ENCODE measurements at places on chromosomes 12 and 14. TPM values are rescaled to one million over a fixed set of nuclear protein-coding genes. Genes with fewer than 3 reads are reported as not detected.

MYH7 gene
- not detected for total RNA-seq

DNA sequence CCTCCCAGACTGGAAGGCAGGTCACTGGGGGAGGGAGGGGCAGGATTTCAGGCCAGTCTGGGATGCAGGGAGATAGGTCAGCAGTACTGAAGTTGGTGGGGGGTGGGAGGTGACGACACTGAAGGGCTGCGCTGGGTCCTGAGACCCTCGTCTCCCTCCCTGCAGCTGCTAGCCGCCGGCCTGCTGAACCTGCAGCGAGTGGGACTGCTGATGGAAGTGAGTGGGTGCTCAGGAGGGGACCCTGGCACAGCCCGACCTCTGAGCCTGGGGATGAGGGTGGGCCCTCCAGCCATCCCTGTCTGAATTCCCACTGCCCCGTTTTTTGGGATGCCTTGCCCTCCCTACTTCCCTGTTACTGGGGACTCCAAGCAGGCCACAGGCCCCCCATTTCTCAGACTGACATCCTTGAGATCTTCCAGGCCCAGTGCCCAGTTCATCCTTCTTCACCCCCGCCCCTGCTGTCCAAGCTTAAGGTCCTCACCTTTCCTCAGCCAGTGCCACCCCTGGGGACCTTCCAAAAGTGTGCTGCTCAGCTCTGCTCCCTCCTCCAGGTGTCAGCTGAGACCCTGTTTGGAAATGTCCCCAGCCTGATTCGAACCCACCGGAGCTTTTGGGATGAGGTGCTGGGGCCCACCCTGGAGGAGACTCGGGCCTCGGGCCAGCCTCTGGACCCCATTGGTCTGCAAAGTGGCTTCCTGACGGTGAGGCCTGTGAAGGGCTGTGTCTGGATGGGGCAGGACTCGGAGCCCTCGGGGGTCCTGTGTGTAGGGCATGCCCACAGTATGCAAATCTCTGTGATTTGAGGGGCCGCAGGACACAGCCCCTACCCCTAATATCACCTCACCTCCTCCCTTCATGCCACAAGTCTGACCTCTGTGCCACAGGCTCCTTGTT, 5.5 kb downstream of the PLEKHG6 start:
- H3K27me3 ChIP-seq = no peaks in the 10 kb centered on the region
- H3K4me1 ChIP-seq = peaks cover 25% of the 10 kb centered on the region
- no peak for DNase-seq
- H3K36me3 ChIP-seq = no peaks in the 10 kb centered on the region
- no peak overlapping the region for H3K4me3 ChIP-seq

- H3K4me3 ChIP-seq = no peak overlapping the region
- no peak overlapping the region for H3K27ac ChIP-seq
- no peaks in the 10 kb centered on the region for H3K4me1 ChIP-seq
- no peaks in the 10 kb centered on the region for H3K27me3 ChIP-seq
- no peaks in the 10 kb centered on the region for H3K36me3 ChIP-seq
- DNase-seq = no peak
Measured at GRCh38 chr12:60172266-60173211, 576.7 kb downstream of the SLC16A7 start.

- no peak overlapping the region for H3K27ac ChIP-seq
- H3K36me3 ChIP-seq = no peaks in the 10 kb centered on the region
- H3K4me1 ChIP-seq = no peaks in the 10 kb centered on the region
- no peak overlapping the region for H3K4me3 ChIP-seq
- H3K27me3 ChIP-seq = no peaks in the 10 kb centered on the region
- DNase-seq = no peak
Measured at GRCh38 chr12:18953505-18953904, 176.0 kb upstream of the PLEKHA5 start.

DNA sequence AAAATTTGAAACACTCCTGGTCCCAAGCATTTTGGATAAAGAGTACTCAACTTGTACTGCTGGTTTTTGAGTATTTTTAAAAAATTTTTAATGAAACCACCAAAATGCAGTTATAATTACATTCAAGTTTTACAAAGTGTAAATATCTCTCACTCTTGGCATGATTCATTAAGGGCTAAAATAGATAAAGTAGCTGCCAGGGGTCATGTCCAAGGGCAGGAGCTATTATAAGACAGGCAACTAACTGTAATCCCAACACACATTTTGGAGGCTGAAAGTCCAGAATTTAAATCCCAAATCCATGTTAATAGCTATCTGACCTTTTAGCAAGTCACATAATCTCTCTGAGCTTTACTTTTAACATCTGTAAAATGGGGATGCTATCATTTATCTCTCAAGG, 207.6 kb downstream of the MED13L start:
- H3K36me3 ChIP-seq = no peaks in the 10 kb centered on the region
- DNase-seq = no peak
- H3K4me1 ChIP-seq = peaks cover 36% of the 10 kb centered on the region

All from esophagus squamous epithelium (tissue), 5 donors.